ENCODE measurements at places on chromosomes 16 and 17.
A peak's percentile ranks its signal among the peaks of the same experiment; 100 is the strongest.

GRCh38 chr17:14067347-14067746, 2.0 kb upstream of the COX10 start:
- DNase-seq = no peak

- DNase-seq = no peak
Measured at GRCh38 chr17:48711128-48711527, 11.2 kb downstream of the PRAC1 start.

DNA sequence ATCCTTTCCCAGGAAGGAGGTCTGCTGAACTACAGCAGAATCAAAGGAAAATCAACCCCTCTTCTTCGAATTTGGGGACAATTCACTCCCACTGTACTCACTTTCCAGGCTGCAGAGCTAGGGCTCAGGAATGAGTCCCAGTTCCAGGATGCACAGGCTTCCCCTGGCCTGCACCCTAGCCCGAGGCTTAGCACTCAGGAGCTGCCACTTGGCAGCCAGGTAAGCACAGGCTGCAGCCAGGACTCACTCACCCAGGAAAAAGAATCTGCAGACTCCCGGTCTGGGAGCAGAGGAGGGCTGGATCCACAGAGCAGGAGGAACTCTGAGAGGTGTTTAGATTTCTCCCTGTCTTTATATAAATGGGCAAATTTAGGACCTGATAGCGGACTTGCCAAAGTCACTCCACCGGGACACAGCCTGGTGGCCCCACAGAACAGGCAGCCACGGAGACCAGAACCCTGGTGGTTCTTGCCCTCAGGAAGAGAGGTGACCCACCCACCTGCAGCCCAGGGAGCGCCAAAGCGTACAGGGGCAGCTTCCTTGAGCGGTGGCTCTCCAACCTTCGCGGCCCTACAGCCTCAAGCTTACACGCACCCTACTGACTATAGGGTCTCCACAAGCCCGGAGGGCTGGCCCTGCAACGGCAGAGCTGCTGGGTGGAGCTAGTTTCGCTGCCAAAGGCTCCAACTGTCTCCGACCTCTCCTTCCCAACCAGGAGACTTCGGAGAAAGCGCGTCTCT, 4.8 kb downstream of the CBLN1 start:
- DNase-seq = no peak

- DNase-seq = no peak
Measured at GRCh38 chr17:68954146-68954896, 871 bp downstream of the ABCA8 start.

- DNase-seq = no peak
Measured at GRCh38 chr17:21525464-21526130, 149.4 kb downstream of the KCNJ12 start.

DNA sequence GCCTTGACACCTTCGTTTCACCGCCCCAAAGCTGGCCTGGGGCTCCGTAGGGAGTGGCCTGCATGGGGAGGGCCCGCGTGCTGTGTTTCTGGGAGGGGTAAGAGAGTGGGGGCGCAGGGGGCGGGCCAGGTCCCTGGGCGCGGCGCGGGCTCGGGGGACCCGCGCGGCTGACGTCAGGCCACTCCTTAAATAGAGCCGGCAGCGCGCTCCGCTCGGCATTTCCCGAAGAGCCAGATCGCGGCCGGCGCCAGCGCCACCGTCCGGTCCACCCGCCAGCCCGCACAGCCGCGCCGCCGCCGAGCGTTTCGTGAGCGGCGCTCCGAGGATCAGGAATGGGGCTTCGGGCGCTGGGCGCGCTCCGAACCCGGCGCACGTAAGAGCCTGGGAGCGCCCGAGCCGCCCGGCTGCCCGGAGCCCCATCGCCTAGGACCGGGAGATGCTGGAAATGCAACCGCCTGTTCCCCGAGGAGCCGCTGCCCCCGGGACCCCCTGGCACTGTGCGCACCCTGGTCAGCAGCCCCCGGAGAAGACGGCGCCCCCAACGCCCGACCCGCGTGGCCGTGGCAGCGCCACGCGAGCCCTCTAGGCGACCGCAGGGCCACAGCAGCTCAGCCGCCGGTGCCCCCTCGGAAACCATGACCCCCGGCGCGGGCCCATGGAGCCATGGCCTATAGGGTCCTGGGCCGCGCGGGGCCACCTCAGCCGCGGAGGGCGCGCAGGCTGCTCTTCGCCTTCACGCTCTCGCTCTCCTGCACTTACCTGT, at the start of gene HS3ST2:
Gene HS3ST2, plus strand, starts transcription at position 215 of the 763 bp plus-strand sequence. Its CDS starts 449 bp downstream, at position 664.
- DNase-seq = peak; percentile 50

DNA sequence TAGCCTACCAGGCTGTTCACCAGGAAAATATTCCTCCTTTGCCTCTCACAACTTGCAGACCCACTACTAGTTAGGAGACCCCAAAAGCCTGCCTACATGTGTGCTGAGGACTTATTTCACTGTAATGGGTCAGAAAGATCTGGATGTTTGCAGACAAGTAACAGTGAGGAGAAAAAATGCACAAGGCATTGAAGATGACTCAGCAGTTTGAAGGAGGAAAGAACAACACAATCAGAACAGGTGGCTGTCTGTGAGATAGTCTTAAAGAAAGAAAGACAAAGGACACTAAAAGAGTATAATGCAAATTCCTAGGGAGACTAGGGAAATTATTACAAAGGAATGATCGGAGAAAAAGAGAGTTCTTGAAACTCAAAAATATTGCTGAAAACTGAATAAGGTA, 69.0 kb downstream of the ANKFN1 start:
- no peak for DNase-seq

DNA sequence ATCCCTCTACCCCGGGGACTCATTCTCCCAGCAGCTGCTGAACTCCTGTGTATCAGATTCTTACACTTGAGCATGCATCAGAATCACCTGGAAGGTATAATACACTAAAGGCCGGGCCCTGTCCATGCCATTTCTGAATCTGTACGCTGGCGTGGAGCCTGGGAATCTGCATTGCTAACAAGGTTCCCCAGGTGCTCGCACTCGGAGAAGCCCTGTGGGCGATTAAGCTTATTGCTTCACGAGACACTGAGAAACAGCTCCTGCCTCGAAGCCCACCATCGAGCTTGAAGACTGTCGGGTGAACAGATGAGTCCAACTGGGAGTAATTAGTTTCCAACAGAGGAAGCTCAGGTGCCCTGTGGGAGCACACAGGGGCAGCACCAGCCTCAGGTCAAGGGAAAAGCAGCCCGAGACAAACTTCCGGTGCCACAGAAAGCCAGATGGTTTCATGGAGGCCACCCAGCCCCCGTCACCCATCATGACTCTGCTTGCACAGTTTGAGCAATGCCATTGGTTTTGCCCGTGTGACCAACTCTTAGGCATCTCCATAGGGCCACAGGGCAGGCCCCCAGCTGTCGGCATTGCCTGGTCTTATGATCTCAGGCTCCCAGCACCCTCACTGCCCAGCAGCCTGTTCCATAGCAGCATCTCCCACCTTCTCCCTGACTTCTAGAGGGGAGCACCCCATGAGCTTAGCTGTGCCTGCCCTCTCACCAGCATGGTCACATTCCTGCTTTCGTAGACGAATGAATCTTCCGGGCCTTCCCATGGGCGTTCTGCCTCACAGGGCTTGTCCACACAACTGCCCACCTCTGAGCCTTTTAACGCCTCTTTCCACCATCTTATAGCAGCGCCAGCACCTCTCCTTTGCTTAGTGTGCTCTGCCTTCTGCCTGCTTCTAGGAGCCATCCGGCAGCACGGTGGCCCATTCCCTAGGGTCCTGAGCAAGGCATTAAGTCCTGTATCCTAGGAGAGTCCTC, 10.9 kb downstream of the CTRB2 start:
- peak; percentile 38 for DNase-seq

DNA sequence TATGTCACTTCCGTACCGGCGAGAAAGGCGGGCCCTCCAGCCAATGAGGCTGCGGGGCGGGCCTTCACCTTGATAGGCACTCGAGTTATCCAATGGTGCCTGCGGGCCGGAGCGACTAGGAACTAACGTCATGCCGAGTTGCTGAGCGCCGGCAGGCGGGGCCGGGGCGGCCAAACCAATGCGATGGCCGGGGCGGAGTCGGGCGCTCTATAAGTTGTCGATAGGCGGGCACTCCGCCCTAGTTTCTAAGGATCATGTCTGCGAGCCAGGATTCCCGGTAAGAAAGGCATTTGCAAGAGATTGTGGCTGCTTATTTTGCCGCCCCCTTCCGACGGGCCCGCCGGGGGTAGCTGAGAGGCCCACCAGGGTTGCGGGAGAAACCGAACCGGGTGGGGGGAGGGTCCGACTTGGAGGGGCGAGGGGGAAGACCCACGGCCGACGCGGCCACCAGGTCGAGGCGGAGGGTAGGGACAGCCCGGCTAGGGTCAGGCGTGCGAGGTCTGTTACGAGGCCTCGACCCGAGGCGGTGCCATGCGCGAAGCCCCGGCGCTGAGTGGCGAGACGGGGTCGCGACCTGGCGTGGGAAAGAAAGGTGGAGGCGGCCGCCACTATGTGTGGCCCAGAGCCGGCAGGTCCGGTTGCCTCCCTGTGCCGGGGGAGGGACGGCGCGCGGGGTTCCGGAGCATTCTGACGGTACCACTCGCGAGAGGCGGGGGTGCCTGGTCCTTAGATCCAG, 6.7 kb upstream of the CD68 start:
- peak; percentile 99 for DNase-seq

GRCh38 chr16:1299868-1300203, 9.6 kb upstream of the UBE2I start:
- no peak for DNase-seq

- DNase-seq = no peak
Measured at GRCh38 chr16:795580-796229, 4.8 kb downstream of the GNG13 start.

DNA sequence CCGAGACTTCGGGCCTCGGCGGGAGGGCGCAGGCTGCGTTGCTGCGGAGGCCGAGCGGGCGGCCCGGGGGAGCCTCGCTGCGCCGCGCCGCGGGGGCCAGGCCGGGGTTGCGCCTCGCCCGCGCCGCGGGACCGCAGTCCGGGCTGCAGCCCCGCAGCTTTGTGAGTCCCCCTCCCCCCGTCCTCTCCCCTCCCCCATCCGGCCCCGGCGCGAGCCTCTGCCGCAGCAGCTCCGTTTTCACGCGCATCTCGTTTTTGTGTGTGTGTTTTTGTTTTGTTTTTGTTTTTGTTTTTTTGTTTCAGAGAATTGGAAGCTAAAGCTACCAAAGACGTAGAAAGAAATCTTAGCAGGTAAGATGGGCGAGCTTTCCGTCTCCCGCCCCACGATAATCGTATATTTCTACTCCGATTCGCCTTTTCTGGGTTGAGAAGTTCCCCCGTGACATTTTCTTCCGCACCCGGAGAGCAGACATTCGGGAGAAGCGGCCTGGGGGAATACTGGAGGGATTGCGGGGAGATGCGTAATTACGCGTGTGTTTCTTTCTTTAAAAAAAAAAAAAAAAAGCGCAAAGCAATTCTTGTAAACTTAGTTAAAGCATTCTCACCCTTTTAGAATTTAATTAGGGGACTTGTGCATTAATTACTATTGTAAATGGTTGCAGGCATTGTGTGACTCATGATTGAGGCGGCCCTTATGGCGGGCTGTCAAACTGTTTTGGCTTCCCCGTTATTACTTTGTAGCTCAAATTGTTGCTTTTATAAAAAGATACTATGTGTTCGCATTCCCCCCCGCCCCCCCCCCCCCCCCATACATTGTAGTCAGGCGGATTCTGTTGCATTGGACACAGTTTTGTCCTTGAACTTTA, 732 bp downstream of the TNRC6A start:
- DNase-seq = peak; percentile 50

GRCh38 chr16:52709306-52709705, 162.4 kb upstream of the TOX3 start:
- DNase-seq = no peak

GRCh38 chr17:32495359-32496231, 8.8 kb downstream of the CDK5R1 start:
- DNase-seq = peak; percentile 55

GRCh38 chr16:50821586-50821985, 79.7 kb downstream of the CYLD start:
- DNase-seq = no peak

- DNase-seq = no peak
Measured at GRCh38 chr16:46871597-46871996, 12.6 kb upstream of the GPT2 start.

DNA sequence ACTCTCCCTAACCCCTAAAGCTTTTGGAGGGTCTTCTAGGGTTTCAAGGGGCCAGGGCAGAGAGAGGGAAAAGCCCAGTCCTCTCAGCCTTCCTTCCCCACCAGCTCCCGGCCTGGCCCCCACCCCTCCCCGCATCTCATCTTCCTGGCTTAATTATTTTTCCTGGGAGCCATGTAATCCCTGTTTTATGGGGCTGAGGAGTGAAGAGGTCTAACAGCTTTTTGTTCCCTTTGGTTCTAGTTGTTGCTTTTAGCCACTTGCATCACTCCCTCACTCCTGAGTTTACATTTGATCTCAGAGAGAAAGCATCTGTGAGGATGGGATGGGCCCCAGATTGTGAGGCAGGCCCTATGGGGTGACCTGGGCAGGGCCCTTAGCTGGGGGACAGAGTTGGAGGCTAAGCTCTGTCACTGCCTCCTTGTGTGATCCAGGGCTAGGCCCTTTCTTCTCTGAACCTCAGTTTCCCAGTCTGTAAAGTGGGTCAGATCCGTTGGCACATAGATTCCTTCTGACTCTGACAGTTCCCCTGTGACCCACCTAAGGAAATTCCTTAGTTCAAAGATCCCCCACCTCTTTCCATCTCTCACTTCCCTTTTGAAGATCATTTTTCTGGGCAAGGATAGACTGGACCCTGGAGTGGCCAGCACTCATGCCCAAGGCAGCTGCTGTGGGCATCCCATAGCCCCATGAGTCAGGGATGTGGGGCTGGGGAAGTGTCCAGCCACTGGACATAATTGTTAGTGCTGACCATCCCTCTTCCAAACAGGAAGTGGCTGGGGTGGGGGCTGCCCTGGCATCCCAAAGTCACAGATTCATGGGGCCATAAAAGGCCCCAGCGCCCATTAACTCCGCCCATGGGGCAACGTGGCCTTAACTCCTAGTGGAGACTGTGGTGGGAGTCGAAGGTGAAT, 20.1 kb downstream of the UNC119 start:
- no peak for DNase-seq

- DNase-seq = no peak
Measured at GRCh38 chr16:86248310-86248905, 261.9 kb upstream of the FOXF1 start.

DNA sequence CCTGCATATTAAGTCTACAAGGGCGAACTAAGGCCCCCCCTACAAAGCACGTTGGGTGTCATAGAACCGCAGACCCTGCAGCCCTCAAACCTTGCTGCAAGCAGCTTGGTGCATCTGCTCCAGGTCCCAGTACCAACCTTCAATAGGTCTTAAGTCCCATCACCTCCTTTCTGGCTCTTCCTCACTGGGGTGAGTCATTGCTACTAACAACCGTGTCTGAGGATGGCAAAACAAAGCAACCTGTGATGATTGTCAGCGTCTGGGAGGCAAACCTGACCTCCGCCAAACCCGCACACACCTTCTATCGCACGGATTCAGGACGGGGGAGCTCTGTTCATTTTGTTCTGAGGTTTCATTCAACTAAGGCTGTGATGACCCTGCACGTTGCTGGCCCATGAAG, 138.9 kb downstream of the SLC39A11 start:
- DNase-seq = no peak

- peak; percentile 82 for DNase-seq
Measured at GRCh38 chr16:88634141-88634993, 4.0 kb upstream of the IL17C start.

- DNase-seq = no peak
Measured at GRCh38 chr16:53726625-53727024, 22.7 kb downstream of the FTO start.

Measured in lower lobe of right lung (tissue), 2 donors.